Vagina (tissue), 2 donors: ENCODE measurements at places on chromosomes 12 and 14. TPM values are rescaled to one million over a fixed set of nuclear protein-coding genes. Genes with fewer than 3 reads are reported as not detected.

The SERPINA6 gene
- not detected for total RNA-seq

- H3K4me3 ChIP-seq, result no peak overlapping the region
- no peaks in the 10 kb centered on the region for H3K36me3 ChIP-seq
- H3K4me1 ChIP-seq, result no peaks in the 10 kb centered on the region
- DNase-seq, result no peak
Observed at GRCh38 chr14:70770490-70770889, 38.8 kb downstream of the MAP3K9 start.

- H3K27ac ChIP-seq, result no peak overlapping the region
- H3K27me3 ChIP-seq, result no peaks in the 10 kb centered on the region
- H3K4me3 ChIP-seq, result no peak overlapping the region
- no peak for DNase-seq
Observed at GRCh38 chr12:125155366-125155765, 90.1 kb downstream of the AACS start.

DNA sequence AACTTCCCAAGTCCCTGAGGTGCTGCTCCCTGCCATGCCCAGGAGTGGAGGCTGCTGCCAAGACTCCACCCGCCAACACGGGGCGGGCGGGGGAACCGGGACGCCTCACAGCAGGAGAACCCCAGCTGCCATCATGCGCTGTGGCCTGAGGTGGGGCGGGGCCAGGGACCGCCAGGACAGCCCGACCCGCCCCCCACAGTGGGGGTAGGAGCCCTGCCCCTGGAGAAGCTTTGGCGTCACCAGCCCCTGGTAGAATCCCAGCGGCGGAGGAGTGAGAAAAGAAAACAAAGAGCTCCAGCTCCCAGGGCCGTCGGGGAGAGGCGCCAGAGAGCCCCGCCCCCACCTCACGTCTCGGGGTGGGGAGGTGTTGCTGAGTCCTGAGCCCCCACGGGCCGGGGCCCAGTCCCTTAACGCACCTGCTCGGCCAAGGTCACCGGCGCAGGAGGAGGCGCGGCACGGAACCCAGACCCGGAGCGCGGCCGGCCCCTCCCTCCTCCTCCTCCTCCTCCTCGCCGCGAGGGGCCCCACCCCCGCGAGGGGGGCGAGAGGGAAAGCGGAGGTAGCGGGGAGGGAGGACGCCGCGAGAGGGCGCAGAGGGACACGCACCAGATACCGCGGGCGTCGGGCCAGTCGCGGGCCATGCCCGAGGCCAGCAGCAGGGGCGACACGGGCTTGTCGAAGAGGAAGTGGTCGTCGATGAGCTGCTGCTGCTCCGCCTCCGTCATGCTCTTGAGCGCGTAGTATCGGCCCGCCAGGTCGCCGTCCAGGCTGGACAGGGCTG, 1.8 kb downstream of the CKB start:
- peak overlapping the region; percentile 65 for H3K4me3 ChIP-seq
- DNase-seq, result no peak
- H3K4me1 ChIP-seq, result peaks cover 51% of the 10 kb centered on the region
- no peaks in the 10 kb centered on the region for H3K36me3 ChIP-seq

The OR10A7 gene
- not detected for total RNA-seq

The DCN gene
- 1,553 TPM for total RNA-seq

GRCh38 chr14:22715890-22716289, 50.6 kb upstream of the OXA1L start:
- no peak for DNase-seq
- no peaks in the 10 kb centered on the region for H3K36me3 ChIP-seq
- no peak overlapping the region for H3K4me3 ChIP-seq

DNA sequence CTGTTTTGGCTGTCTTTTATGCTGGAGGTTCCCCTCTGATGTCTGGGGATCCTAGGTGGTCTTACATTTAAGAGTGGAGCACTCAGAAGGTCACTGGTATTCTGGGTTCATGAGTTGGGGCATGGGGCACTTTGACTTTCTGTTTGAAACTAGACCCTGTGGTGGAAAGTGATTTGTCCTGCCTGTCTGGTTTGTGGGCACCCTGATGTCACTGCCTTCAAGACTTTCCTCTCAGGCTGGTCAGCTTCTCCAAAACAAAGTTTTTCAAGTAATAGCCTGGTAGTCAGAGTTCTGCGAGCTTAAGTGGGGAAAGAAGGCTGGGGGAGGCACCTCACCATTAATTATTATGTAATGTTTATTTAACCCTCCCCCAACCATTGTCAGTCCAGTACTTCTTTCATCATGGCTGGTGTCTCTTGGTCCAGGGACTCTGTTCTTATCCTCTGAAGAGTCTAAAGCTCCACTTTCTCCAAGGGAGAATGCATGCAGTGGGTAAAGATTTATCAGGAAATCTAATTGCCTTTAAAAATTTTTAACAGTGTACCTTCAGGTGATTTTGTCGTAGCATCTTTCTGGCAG, 35.3 kb downstream of the ZC3H14 start:
- no peaks in the 10 kb centered on the region for H3K36me3 ChIP-seq
- no peak overlapping the region for H3K4me3 ChIP-seq
- no peak for DNase-seq

GRCh38 chr14:52954346-52955214, 3.7 kb upstream of the FERMT2 start:
- H3K36me3 ChIP-seq, result no peaks in the 10 kb centered on the region
- H3K4me1 ChIP-seq, result peaks cover 5% of the 10 kb centered on the region
- no peaks in the 10 kb centered on the region for H3K27me3 ChIP-seq
- H3K4me3 ChIP-seq, result no peak overlapping the region
